Pulmonary artery endothelial cell (primary cell): ENCODE measurements at places on chromosomes 4 and X. TPM values are rescaled to one million over a fixed set of nuclear protein-coding genes. Genes with fewer than 3 reads are reported as not detected.

DNA sequence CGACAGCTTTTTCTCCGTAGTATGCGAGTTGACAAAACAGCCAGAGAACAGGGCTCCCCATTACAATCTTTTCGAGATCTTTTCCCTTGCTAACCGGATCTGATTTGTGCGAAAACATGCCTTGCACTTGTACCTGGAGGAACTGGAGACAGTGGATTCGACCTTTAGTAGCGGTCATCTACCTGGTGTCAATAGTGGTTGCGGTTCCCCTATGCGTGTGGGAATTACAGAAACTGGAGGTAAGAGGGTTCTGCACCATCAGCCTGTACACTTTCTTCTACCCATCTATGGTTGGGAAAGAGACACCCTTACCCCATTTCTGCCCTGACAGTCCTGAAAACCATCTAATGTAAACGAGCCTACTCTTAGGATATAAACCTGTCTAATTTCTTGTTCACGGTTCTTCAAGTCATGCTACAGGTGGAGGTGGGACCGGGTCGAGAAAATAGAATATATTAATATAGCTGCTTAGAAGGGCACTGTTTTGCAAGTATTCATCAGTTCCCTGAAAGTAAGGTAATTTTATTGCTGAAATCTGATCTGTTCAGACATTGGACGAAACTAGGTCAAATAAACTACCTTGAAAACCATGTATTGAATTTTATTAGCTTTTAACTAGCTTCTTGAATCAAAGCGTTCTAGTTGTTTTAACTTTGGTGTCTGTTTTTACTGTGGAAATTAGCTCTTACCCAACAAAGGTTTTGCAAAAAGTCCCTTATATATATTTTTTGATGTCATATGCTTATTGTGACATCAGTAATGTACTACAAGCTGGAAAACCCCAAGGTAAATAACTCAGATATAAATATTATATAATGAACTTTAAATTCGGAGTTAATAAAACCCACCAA lies 869 bp downstream of the TMEM184C start:
- no peak for DNase-seq

GRCh38 chrX:21606002-21606401 lies 52.1 kb downstream of the KLHL34 start:
- no peak for DNase-seq

DNA sequence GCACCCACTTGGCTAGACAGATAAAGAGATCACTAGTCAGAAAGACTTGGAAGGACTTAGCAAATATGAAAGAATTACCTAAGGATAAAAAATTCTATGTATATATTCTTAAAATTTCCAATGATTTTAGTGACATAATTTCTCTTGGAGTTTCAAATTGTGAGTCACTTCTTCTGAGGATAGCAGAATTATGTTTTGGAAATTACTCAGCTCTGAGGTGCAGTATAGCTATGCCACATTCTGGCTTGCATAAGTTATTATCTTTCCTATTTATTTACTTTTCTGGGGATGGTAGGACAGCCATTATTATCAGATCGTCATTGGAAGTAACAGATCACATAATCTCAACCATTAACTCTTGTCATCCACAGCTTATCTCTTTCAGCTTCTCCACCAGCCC lies 853.5 kb downstream of the TRIML1 start:
- no peak for DNase-seq

GRCh38 chrX:122218666-122219065 lies 965.4 kb upstream of the GRIA3 start:
- DNase-seq, result no peak

RNF128 gene
- total RNA-seq, result not detected in 2 replicates

GRCh38 chr4:51836549-51836948 lies 6.4 kb upstream of the DCUN1D4 start:
- no peak for DNase-seq

KLHL34 gene
- total RNA-seq, result not detected in 2 replicates

NSUN7 gene
- 0.07 and 0.21 TPM in 2 replicates for total RNA-seq

GRCh38 chr4:80446248-80446647 lies 110.7 kb downstream of the CFAP299 start:
- no peak for DNase-seq

DNA sequence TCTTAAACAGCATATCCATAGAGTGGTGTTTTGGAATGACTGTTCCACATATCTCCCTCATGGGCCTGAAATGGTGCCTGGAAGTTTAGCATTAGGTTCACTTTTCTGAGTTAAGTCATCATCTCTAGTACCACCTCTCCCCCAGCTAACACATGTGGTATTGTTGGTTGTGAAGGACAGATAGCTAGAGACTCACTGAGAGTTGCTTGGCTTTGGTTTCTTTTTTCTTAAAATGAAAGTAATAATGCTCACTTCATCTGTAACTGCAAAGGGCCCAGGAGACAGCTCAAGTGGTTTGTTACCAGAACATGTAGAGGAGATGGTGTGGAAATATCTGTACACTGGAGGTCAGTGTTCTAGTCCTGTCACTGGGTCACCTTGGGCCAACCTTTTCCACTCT lies 90.9 kb downstream of the EFNB1 start:
- DNase-seq, result no peak

GRCh38 chrX:79130857-79131256 lies 13.6 kb upstream of the GPR174 start:
- DNase-seq, result no peak

GRCh38 chr4:8362483-8362882 lies 78.0 kb downstream of the ACOX3 start:
- DNase-seq, result no peak

FDCSP gene
- total RNA-seq, result not detected in 2 replicates

GRCh38 chr4:161828061-161828460 lies 335.7 kb downstream of the FSTL5 start:
- DNase-seq, result no peak

ZXDB gene
- 14.0 and 17.0 TPM in 2 replicates for total RNA-seq

GRCh38 chr4:43457866-43458265 lies 565.4 kb downstream of the GRXCR1 start:
- DNase-seq, result no peak
